CD4-positive, alpha-beta memory T cell (primary cell): ENCODE measurements at places on chromosomes 16 and 17. TPM values are rescaled to one million over a fixed set of nuclear protein-coding genes. Genes with fewer than 3 reads are reported as not detected.

The C16orf46 gene
- polyA plus RNA-seq: 0.49 TPM

The SLC22A31 gene
- 0.32 TPM for polyA plus RNA-seq

The C17orf67 gene
- 2.9 TPM for polyA plus RNA-seq

The GDPD3 gene
- 0.25 TPM for polyA plus RNA-seq

The MMP28 gene
- polyA plus RNA-seq: not detected

The RND2 gene
- 0.26 TPM for polyA plus RNA-seq

The GSG1L2 gene
- not detected for polyA plus RNA-seq

The KCNH4 gene
- not detected for polyA plus RNA-seq

The RAB26 gene
- polyA plus RNA-seq: 0.52 TPM

The TLE7 gene
- polyA plus RNA-seq: not detected

The KIAA0513 gene
- polyA plus RNA-seq: 1.3 TPM

The SMIM5 gene
- not detected for polyA plus RNA-seq

The SMTNL2 gene
- polyA plus RNA-seq: not detected

The MYADML2 gene
- not detected for polyA plus RNA-seq

The CLEC18B gene
- polyA plus RNA-seq: not detected

The SAMD14 gene
- polyA plus RNA-seq: 0.16 TPM

The BAIAP2 gene
- 2.1 TPM for polyA plus RNA-seq

The CTF1 gene
- not detected for polyA plus RNA-seq

The PLCG2 gene
- 1.8 TPM for polyA plus RNA-seq

The CSH1 gene
- polyA plus RNA-seq: not detected

The PIPOX gene
- polyA plus RNA-seq: not detected

The NFAT5 gene
- 8.3 TPM for polyA plus RNA-seq

The CES1 gene
- 1.4 TPM for polyA plus RNA-seq

The EPX gene
- not detected for polyA plus RNA-seq

The ATP1B2 gene
- not detected for polyA plus RNA-seq

The DOC2A gene
- not detected for polyA plus RNA-seq

The KRTAP9-9 gene
- not detected for polyA plus RNA-seq

The IQCK gene
- 1.3 TPM for polyA plus RNA-seq

The GLIS2 gene
- not detected for polyA plus RNA-seq

The NGFR gene
- not detected for polyA plus RNA-seq

The FAM171A2 gene
- 0.13 TPM for polyA plus RNA-seq

The PMP22 gene
- not detected for polyA plus RNA-seq

The KRTAP16-1 gene
- polyA plus RNA-seq: not detected

The NRN1L gene
- 0.81 TPM for polyA plus RNA-seq

The ASGR2 gene
- polyA plus RNA-seq: not detected

The RCVRN gene
- not detected for polyA plus RNA-seq

The EVI2B gene
- polyA plus RNA-seq: 103 TPM

The PRCD gene
- not detected for polyA plus RNA-seq

The DHRS7C gene
- not detected for polyA plus RNA-seq

The RUSF1 gene
- polyA plus RNA-seq: 21.9 TPM

The PYCARD gene
- polyA plus RNA-seq: 60.6 TPM

The KRT12 gene
- not detected for polyA plus RNA-seq

The GJD3 gene
- not detected for polyA plus RNA-seq

The ALOXE3 gene
- 0.20 TPM for polyA plus RNA-seq

The KLHL10 gene
- not detected for polyA plus RNA-seq

The CRYM gene
- not detected for polyA plus RNA-seq

The EFCAB5 gene
- polyA plus RNA-seq: 0.71 TPM

The ALDH3A1 gene
- polyA plus RNA-seq: not detected

The PRKCB gene
- polyA plus RNA-seq: 98.4 TPM

The ZG16B gene
- not detected for polyA plus RNA-seq

The ADAP2 gene
- not detected for polyA plus RNA-seq

The MTSS2 gene
- polyA plus RNA-seq: not detected
